Right atrium auricular region (tissue), 2 donors: ENCODE measurements at places on chromosomes 2 and 18. TPM values are rescaled to one million over a fixed set of nuclear protein-coding genes. Genes with fewer than 3 reads are reported as not detected.

- DNase-seq, result peak; percentile 57
Measured at GRCh38 chr2:127570282-127571250, 35.1 kb downstream of the MYO7B start.

The TCF7L1 gene
- 4.0 TPM for total RNA-seq

GRCh38 chr2:215843579-215843978 is 169.8 kb downstream of the MREG start:
- peak; percentile 70 for DNase-seq

DNA sequence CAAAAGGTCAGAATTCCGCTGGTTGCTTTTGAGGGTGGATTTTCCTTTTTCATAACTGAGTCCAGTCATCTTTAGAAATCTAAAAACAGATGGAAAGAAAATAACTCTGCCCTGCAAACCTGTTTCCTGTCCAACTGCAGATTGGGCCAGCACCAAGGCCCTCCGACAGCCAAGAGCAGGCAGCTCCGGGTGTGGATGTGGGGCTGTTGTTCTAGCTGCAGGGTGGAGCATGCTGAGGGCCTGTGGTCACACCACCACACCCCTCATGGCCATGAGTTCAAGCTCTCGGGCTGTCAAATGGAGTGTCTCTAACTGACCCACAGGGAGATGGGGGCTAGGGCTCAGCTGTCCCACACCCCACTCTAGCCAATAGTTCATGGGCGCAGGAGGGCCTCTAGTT is 69.3 kb upstream of the BZW1 start:
- DNase-seq, result peak; percentile 87

DNA sequence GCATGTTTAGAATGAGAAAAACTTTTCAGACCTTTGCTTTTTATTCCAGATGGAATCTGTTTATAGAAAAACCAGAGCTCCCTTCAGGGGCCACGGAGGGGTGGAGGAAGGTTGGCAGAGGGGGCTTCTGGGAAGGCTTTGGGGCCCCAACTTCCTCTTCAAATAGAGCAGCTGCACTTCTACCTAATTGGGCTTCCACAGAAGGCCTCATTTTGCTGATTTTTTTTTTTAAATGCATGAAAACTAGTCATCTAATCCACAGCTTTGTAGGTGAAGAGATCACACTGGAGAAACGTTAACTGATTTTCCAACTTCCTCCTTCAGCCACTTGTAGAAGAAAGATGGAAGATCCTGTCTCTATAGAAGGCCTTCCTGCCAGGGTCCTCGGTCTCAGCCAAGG is 181.8 kb downstream of the BCL11A start:
- no peak for DNase-seq

GRCh38 chr2:135986507-135986906 is 1.1 kb upstream of the DARS1 start:
- DNase-seq, result no peak
